NCI-H1092 (cell line): ENCODE measurements at places on chromosomes 12 and 14.

GRCh38 chr14:103107941-103108748 lies 13.6 kb downstream of the EXOC3L4 start:
- DNase-seq: no peak

DNA sequence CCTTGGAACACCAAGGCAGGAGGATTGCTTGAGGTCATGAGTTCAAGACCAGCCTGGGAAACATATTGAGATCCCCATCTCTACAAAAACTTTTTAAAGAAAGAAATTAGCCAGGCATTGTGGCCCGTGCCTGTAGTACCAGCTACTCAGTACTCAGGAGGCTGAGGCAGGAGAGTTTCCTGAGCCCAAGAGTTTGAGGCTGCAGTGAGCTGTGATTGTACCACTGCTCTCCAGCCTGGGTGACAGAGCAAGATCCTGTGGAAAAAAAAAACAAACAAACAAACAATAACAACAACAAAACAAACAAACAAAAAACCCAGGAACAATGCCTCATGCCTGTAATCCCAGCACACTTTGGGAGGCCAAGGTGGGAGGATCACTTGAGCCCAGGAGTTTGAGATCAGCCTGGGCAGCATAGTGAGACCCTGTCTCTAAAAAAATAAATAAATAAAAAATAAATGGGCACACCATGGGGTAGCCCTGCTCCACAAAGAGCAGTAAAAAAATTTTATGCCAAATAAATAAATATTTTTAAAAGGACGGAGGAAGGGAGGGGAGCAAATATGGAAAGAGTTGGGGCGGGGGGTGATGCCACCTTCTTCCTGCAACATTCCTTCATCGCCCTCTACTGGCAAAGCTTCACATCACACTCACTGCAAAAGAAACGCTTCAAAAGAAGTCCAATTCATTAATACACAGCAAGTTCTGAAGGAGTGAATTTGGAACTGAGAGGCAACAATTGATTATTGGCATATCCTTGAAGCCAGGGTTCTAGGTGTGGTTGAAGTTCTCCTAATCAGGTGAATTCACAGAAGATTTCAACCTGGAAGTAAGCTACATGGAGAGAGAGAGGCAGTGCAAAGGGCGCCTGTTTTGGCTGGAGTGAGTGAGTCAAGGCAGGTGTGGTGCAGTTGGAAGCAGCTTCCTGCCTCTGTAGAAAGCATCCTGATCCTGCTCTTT lies 8.8 kb upstream of the GNPTAB start:
- DNase-seq: peak; percentile 3

- DNase-seq: no peak
Measured at GRCh38 chr12:15851919-15852318, 30.3 kb upstream of the STRAP start.

DNA sequence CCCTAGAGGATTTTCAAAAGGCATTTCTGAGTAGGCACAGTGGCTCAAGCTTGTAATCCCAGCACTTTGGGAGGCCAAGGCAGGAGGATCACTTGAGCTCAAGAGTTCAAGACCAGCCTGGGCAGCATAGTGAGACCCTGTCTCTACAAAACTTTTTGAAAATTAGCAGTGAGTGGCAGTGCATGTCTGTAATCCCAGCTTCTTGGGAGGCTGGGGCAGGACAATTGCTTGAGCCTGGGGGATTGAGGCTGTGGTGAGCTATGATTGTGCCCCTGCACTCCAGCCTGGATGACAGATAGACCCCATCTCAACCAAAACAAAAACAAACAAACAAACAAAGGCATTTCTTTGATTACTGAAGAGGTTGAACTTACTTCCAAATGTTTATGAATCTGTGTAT lies 201.4 kb downstream of the KIF26A start:
- no peak for DNase-seq

- DNase-seq: no peak
Measured at GRCh38 chr12:89706986-89707702, 1.5 kb downstream of the ATP2B1 start.

DNA sequence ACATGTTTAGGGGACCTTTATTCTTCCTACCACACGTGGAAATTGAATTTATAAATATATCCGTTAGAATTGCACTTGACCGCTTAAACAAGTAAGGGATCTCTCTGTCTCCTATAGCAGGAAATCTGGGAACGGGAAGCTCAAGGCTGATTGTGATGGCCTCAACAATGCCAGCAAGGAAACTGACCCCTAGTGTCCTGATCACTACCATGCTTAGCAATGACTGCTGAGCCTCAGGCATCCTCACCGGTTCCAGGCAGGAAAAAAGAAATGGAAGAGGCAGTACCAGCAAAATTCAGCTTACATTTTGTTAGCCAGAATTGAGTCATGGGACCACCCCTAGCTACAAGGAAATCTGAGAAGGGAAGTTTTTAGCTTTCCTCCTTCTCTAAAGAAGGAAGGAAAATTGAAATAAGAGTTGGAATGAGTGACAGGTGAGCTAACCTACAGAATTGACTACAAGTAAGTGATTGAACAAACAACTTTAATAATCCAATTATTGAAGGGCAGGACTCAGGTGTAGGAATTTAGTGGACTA lies 43.9 kb upstream of the AMN1 start:
- DNase-seq: no peak

DNA sequence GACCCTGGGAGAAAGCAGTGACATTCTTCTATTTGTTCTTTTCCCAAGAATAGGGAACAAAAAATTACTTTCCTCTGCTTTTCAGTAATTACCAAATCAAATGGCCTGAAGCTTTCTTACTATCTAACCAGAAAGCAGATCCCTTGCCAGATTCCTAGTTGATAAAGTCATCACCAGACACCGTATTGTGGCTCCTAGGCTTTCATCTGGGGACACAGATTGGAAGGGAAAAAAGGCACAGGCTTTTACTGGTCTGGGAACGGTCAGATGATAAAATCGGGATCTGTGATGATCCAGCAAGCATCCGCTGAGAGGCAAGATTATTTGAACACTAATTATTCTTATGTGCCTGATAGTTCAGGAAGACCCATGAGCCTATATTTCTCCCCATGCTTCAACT lies 79.1 kb upstream of the BCL2L14 start:
- no peak for DNase-seq
